AG04449 (cell line): ENCODE measurements at places on chromosomes 16 and 17.
A peak's percentile ranks its signal among the peaks of the same experiment; 100 is the strongest.

- no peak for DNase-seq
Observed at GRCh38 chr17:82086941-82087906, 10.8 kb downstream of the FASN start.

GRCh38 chr17:15431196-15431595, 36.2 kb downstream of the CDRT4 start:
- DNase-seq: no peak

GRCh38 chr17:16447676-16448075, 32.3 kb downstream of the TRPV2 start:
- no peak for DNase-seq

GRCh38 chr17:17826342-17826713, 10.5 kb downstream of the SREBF1 start:
- DNase-seq: no peak

DNA sequence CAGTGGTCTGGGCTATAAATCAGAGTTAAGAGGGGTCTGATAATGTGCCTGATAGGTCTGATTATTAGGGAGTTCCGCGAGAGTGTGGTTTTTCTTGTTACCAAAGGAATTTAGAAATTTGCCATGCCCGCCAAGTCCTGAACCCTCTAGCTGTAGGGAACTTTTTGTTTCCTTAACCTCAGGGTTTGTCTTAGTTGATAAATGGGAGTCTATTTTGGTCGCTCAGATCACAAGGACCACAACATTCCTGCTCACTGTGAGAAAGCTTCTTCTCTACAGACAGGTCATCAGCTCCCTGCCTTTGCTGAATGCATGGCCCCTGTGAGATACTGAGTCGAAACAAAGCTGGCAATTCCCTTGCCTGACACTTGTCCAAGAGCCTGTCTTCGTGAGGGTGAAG, 497.8 kb downstream of the HS3ST4 start:
- no peak for DNase-seq

DNA sequence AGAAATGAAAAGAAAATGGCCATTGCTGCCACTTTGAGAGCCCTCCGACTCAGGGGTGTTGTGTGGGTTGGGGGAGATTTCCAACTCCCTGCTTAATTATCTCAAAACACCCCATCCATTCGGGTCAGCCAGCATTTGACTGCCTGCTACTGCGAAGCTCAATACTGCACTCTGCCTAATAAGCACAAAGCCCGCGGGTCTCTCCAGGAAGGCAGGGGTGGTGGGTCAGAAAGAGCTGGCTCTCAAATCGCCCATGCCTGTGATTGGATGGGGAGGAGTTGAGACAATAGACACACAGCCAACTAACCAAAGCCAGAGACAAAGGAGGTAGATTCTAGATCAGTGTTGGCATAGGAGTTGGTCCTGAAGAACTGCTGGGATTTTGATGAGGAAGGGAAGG, 2.3 kb upstream of the XAF1 start:
- no peak for DNase-seq

DNA sequence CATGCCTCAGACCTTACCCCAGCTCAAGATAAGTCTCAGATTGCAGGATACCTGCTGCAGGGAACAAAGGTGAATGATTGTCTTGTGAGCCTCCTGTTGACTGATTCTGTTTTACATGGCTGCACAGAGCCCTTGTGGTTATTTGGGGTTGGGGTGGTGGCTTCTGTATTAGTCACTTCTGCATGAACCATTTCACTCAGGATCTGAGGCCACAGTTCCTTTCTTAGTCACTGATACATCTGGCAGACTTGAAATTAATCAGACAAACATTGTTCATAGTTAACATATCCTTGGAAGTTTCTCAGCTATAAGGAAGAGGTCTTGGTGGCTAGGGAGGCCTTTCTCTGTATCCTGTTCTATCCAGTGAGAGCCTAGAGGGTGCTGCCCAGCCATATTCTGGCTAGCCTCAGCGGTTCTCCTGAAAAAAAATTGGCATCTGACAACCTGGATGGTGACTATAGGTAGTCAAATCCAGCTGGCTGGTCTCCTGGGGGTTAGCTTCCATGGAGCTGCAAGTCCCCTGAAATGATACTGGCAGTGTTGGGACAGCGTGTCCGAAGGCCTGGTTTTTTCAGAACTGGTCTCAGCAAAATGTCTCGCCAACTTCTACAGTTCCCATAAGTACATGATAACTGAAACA, 8.4 kb upstream of the PLK1 start:
- peak; percentile 67 for DNase-seq

GRCh38 chr17:75881678-75882454, 3.5 kb upstream of the TRIM47 start:
- DNase-seq: no peak

- DNase-seq: peak; percentile 55
Observed at GRCh38 chr17:17032131-17032692, 10.0 kb upstream of the MPRIP start.

GRCh38 chr17:7894226-7894625, 5.6 kb downstream of the CHD3 start:
- DNase-seq: no peak

DNA sequence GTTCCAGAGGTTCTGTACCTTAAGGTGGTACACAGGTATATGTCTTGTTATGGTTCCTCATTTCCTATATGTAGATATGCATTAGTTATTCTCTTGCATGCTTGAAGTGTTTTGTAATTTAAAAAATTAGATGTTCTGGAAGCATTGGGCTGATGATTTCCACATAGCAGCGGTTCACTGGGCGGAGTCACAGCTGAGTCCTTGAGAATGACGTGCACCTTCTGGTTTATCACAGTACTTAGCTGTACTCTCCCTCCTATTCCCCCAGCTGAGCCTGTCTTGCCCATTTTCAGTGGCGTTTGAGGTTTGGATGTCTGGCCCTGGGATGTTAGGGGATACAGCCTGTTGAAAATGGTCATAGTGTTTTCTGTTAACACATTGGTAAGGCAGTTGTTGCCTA, 327.1 kb downstream of the SNX29 start:
- no peak for DNase-seq

DNA sequence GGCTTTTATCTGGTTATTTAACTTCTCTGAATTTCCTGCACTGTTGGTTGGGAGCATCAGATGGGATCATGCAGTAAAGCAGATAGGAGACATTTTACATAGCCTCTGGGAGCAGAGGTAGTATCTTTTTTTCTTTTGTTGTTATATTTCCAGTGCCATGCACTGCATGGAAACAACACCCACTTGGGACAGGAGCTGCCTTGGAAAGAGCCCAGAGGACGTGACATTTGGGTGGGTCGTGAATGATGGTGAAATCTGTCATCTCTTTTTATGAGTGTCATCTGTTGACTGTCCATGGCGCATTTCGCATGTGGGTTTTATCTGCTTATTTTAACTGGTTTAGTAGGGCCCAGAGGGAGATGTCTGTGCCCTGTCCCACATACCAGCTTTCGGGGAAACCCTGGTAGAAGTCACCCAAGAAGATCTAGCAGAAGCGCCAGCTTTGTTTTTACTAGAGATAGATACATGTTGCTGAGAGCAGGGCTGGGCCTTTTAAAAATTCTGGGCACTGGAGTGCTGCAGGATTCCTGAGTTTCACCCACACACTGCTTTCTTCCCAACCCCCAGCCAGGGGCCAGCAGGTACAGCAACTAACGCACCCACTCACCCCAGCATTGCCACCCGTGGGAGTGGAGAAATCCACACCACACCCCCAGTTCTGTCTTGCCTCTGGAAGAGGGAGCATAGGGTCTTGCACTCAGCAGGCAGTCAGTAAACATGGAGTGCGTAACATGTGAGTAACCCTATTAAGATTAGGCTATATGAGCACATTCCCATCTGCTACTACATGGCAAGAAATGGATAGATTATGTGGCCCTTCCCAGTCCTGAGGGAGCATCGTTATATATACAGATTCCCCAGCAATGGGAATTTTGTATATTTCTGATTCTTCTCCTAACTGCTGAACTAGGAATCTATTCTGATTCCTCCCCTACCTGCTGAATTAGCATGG, 8.4 kb upstream of the TERF2 start:
- no peak for DNase-seq

GRCh38 chr17:43717913-43718312, 40.7 kb downstream of the SOST start:
- no peak for DNase-seq

GRCh38 chr17:50339381-50339780, 6.5 kb upstream of the XYLT2 start:
- no peak for DNase-seq

- no peak for DNase-seq
Observed at GRCh38 chr16:83630979-83631378, 176.8 kb upstream of the HSBP1 start.

- peak; percentile 28 for DNase-seq
Observed at GRCh38 chr17:57484081-57484666, 227.9 kb downstream of the MSI2 start.

DNA sequence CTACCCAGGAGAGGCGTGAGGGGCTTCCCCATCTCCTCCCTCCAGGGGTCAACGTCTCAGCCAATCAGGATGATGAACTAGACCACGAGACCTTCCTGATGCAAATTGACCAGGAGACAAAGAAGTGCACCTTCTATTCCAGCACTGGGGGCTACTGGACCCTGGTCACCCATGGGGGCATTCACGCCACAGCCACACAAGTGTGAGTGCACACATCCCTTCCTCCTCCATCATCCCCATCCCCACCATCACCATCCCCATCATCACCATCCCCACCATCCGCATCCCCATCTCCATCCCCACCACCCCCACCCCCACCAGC, 6.8 kb downstream of the FSCN2 start:
- DNase-seq: no peak

GRCh38 chr17:72618001-72618509, 474.4 kb downstream of the SLC39A11 start:
- DNase-seq: no peak

DNA sequence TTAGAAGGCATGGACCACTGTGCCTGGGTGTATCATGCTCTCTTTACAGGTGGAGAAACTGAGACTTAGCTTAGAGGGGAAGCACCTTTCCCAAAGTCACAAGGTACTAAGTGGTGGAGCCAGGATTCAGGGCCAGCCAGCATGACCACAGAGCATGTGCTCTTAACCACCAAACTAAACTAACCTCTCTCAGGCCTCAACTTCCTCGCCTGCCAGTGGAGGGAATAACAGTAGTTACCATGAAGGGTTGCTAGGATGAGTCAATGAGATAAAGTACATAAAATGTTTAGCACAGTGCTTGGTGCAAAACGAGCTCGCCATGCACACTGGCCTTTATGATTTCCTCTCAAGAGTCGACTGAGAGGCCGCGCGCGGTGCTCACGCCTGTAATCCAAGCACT, 6.4 kb upstream of the MYO1C start:
- peak; percentile 50 for DNase-seq

GRCh38 chr16:17358846-17359245, 111.9 kb downstream of the XYLT1 start:
- DNase-seq: no peak

DNA sequence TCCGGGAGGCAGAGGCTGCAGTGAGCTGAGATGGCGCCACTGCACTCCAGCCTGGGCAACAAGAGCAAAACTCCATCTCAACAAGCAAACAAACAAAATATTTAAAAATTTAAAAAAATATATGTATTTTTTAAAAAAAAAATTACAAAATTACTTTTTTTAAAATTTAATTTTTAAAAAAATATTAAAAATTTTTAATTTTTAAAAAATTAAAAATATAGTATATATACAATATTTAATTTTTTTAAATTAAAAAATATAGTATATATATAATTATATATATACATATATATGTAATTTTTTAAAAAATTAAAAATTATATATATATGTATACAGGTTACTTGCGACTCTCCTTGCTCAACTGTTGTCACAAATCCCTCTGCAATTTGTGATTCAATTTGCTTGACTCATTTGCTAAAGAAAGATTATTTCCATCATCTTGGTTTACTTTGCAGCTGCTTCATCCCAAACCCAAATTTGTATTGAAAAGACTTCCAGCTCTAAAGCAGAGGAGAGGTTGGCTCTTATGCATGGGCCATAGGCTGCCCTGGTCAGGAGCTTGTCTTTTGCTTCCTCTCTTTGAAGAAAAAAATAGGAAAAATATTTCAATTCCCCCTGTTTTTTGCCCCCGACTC, 247.4 kb upstream of the IRX3 start:
- DNase-seq: no peak

DNA sequence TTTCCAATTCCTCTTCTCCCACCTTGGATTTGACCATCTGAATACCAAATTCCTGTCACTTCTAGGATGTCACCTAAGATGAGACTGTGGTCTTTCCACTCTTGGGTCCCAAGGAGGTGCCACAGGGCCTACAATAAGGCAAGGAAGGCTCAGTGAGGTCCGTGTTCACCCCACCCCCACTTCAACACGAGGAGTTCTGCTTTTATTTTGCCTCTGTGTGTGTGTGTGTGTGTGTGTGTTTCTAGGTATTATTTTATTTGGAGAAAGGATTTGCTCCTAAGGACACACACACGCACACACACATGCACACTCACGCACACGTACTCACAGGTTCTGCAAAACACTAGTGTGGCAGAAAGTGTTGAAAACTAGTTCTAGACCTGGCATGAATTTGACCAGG, 24.5 kb upstream of the PHOSPHO1 start:
- no peak for DNase-seq

DNA sequence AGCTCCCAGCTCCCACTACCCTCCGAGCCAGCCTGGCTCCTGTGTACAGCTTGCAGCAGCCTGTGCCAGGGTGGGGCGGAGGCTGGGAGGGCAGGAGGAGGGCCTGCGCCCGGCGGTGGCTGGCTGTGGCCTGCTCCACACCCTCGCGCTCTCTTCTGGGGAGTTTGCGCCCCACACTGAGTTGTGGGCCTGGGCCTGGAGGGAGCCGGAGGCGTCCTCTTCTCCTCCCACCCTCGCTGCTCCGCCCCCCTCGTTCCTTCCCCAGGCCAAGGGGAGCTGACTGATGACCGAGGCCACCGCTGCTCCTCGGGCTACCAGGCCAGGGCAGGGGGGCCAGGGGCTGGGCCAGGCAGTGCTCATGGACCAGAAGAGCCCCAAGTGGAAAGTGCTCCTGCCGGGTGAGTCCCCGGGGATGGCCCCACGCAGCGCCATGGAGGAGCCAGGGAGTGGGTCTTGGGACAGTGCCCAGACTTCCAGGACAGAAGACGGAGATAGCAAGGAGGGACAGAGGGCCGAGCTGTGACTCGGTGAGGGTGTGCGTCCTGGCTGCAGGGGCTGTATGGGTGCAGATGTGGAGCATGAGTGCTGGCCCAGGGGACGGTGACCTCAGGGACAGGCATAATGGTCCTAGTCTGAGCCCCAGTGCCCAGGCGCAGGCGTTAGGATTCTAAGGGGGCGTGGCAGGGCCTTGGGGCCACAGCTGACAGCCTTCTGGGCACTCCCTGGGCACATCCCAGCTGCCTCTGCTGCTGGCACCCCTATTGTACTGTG, 242.1 kb upstream of the GSE1 start:
- DNase-seq: no peak

GRCh38 chr17:78329263-78330059, 30.4 kb downstream of the SOCS3 start:
- DNase-seq: no peak

GRCh38 chr16:14223632-14224031, 152.5 kb downstream of the MRTFB start:
- DNase-seq: no peak

DNA sequence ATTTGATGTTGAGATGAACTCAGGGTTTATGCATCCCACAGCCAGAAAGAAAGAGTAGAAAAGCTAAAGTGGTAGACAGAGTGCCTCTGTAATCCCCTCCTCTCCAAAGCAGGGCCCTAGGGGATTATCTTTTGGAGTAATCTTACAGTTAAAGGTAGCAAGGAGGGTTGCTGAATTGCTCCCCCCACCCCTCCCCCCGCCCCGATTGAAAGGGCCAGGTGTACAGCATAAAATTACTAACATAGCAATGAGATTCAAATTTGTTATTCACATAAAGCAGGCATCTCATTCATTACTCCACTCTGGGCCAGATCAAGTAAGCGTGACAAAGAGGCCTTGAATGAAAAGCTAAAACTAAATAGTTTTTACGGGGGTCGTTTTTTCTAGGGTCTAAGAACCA, 72.7 kb downstream of the STH start:
- no peak for DNase-seq
